KBM-7 (cell line): ENCODE measurements at places on chromosomes 4 and X.

- no peak for DNase-seq
These were observed 41.5 kb downstream of the QRFPR start for GRCh38 chr4:121339307-121339706.

DNA sequence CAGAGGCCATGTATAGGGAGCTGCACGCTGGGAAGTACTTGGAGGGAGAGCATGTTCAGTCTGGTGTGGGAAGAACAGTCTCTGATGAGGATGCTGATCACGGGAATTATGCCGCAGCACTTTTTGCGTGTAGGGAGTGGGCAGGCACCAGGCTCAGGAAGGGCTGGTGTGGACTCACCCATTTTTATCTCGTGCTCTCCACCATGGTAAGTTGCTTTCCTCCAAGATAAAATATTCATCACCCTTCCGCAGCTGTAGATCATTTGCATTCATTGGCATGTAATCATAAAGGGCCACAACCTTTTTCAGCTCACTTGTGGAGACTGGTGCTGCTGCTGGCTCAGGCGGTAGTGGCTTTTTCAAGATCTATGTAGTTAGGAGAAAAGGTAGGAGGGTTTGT is 11.8 kb upstream of the TIMM8A start:
- DNase-seq, result no peak

GRCh38 chrX:120372667-120373370 is 10.9 kb downstream of the ATP1B4 start:
- DNase-seq, result no peak

GRCh38 chrX:133722756-133723155 is 262.6 kb downstream of the GPC3 start:
- DNase-seq, result no peak

- no peak for DNase-seq
These were observed 2.1 kb downstream of the KLHL34 start for GRCh38 chrX:21655901-21656586.

DNA sequence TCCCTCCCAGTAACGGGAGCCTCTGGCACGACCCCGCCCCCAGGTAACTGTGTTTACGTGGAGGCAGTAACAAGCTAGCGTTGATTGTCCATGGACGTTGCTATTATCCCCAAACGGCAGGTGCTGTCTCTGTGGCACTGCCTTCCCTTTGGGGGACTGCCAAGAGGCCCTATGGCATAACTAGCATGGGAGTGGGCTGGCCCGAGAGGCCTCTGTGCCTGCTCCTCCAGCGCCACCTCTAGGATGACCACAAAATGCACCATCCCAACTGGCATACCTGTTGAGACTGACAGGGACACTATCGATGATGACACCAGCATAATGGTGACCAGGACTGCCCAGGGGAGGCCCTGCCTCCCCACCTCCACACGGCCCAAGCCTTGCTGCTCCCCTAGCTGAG is 1.5 kb downstream of the SRPK3 start:
- DNase-seq, result no peak

GRCh38 chr4:4339504-4340085 is 47.3 kb upstream of the NSG1 start:
- no peak for DNase-seq

DNA sequence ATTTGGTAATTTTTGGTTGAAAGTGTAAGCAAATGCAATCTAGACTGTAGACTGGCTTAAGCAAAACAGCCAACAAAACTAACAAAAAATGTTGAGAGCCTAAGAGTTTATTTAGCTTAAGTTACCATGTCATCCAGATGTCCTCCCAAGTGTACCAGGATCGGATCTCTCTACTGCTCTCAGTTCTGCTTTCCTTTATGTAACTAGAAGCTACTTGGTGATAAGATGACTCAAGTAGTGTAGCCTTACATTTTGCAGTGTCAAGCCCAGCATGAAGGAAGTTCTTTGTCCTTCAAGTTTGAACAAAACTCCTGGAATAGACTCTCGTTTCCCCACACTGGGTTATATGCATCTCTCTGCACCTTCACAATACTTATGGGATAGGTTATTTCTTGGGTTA is 1500.0 kb downstream of the STIM2 start:
- no peak for DNase-seq
